ENCODE measurements at places on chromosomes 16 and 17.
A peak's percentile ranks its signal among the peaks of the same experiment; 100 is the strongest.

DNA sequence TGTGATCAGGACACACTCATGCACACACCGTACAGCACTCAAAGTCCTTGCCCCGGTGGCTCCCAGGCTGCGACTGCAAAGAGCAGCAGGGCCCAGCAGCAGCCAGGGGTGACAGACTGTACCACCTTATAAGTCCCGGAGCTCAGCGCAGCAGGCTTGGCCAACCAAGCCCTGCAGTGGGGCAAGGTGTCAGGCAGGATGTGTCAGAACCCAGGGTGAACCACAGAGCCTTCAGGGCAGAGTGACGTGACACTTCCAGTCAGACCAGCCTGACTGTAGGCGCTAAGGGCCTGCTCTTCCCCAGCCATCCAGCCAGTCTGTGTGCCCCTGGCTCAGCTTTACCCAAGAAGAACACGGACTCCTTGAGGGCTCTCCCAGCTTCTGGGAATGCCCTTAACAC, 204.1 kb downstream of the COPRS start:
- DNase-seq, result no peak

DNA sequence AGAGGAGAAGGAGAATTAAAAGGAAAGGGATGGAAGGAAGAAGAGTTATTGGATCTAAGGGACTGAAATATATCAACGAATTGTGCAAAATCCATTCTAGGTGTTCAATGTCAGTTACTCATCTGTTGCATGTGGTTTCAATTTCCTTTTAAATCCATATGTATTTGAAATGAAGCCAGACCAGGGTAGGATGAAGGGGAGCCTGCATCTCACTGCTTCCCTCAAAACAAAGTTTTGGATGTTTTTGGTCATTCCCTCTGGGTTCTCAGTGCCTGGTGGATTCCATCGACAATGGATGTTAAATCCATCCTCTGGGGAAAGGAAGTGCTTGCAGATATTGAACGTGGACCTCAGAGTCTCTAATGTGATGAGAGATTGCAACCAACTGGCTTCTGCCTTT, 103.5 kb upstream of the XYLT1 start:
- DNase-seq, result no peak

DNA sequence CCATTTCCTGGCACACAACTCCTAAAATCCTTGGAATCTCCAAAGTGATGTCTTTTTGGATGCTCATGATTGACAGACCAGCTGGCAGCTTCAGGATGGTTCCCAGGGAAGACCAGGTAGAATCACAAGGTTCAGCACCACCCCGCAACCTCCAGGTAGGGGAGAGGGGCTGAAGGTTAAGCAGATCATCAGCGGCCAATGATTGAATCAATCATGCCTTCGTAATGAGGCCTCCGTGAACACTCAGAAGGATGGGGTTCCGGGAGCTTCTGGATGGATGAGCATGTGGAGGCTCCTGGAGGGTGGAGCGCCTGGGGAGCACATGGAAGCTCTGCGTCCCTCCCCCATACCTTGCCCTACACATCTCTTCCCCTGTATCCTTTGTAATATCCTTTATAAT, 185.9 kb downstream of the SEC14L1 start:
- no peak for DNase-seq

DNA sequence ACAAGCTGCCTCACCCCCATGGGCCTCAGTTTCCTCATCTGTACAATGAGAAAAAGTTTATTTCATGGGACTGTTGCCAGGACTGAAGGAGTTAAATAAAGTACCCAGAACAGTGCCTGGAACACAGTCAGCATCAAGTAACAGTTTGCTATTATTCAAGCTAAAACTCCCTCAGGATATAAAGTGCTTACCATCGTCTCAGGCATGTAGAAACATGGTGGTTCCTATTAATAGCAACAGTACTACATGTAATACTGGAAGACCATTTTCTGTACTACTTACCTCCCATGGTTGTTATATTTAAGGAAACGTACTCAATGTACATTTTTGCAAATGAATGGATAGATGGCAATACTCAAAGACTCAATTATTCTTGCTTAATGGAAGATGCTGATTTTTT, 93.4 kb downstream of the NCOR1 start:
- DNase-seq, result no peak

DNA sequence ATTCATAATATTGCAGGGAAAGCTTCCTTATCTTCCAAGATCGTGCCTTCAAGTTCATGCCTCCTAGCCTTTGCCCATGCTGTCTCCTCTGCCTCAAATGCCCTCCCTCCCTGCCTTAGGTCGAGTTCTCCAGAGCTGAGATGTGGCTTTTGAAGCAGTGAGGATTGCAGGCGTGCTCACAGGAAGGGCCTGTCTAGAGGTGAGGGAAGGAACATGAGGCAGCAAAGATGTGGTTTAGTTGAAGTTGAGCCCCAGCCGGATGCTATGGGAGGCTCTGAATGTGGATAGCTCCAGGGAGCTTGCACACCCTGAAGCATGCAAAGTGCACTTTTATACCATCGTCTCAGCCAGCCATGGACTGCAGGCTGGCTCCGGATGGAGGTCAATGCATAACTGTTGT, 754.6 kb upstream of the EEF2KMT start:
- DNase-seq, result no peak

DNA sequence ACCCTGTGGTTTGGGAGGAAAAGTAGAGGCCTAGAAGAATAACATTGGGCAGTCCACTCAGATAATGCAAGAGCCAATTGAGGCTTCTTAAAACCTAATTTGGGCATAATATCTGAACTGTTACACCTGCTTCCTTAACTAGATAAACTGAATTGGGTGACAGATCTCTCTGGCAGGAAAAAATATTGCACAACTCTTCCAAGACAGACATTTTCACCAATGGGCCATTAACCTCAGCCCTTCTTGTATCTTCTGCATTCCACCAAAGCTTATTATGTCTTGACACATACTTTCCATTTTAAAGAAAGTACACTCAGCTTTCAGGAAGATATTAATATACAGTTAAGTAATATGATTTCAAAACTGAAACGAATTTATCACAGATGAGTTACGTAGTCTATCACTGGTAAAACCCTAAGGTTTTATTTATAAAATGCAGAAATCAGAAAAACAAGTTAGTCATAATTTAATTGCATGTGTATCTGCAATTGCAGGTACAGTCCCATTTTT, 79.9 kb upstream of the MON1B start:
- DNase-seq, result no peak

GRCh38 chr16:69471121-69471520, 46.7 kb downstream of the CYB5B start:
- DNase-seq, result no peak

- peak; percentile 73 for DNase-seq
Measured at GRCh38 chr16:2715519-2715918, 4.5 kb downstream of the PRSS27 start.

DNA sequence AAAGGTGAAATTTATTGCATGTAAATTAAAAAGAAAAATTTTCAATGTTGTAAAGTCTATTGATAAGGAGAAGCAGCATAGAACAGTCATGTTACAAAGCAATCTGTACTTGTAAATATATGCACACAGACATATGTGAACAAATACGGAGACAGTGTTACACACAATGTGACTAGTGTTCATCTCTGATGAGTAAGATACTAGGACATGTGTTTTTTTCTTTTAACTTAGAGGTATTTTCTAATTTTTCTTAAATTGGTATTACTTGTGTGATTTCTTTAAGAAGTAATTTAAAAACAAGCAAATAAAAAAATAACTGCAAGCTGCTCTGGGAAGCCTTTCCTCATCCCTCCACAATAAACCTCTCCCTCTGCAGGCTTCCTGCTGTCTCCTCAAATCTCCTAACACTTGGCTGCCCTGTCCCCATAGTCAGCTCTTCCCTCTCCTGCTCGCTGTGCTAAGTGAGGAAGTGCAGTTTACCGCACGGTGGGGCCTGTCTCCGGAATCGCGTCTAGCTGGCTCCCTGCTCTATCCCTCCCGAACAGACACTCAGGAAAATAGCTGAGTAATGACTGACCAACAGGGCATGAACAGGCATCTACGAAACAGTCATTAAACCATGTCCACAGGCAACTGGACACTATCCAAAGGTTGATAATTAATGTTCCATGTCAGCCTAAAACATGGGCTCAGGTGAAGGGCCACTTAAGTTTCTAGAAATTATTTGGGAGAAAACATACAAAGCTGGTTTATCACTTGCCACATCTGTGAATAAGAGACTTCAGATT, 35.9 kb downstream of the CMTM4 start:
- DNase-seq, result no peak

DNA sequence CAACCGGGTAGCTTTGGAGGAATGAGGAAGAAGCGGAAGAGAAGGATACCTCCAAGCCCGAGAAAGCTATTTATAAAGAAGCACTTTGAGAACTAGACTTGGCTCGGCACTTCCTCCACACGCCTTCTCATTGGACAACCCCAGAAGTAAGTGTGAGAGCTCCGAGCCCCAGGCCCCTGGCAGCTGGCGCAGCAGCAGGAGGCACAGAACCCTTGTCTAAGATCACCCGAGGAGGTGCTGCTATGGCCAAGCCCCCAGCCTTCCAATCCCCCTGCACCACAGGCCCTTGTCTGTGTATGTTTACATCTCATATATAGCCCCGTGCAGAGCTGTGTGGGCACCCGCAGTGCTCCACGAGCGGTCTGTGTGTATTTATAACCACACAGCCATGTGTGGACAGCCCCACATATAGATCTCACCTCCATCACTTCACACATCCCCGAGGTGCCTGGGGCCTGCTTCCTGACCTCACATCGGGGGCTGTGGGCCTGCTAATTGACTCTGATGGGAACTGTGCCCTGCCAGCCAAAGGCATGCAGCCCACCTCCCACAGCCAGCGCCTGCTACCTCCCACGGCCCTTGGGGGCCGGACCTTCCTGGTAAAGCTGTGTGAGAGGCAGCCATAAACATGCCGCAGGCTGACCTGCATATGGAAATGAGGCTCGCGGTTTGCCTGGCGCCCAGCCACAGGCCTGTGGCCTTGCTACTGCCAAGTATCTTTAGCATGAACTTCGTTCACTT, 96.1 kb downstream of the C17orf67 start:
- DNase-seq, result no peak

DNA sequence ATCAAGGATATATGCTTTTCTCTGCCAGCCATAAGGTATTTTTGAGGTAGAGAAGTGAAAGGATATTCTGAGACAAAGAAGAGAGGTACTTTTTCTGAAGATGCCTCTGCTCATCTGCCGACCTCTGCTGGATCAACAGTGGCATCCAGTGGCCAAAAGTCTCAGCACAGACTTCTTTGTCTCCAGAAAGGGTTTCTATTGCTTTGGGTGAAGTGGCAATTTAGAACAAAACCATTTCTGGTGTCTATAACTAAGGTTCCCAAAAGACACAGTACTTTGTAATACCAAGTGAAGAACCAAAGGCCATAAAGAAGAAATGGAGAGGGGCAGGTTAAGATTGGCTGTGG, 155.2 kb upstream of the C17orf78 start:
- no peak for DNase-seq

DNA sequence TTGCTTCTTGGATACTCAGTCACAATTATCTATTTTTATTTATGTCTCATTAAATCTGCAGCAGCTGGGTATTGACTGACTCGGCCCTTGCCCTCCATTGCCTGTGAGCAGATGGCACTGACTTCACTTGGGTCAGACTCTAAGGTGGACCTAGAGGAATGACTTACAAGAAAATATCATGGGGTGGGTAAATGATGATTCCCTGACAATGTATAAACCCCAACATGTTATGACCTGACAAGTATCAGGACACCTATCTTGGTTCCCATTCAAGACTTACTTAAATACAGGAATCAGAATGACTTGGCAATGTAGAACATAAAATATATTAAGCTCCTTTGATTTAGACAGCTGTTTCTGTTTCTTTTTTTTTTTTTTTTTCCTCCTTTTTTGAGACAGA, 953.5 kb downstream of the CDH11 start:
- no peak for DNase-seq

GRCh38 chr16:28009586-28010373, 53.7 kb downstream of the GSG1L start:
- DNase-seq, result no peak

GRCh38 chr17:40460968-40461731, 17.9 kb downstream of the IGFBP4 start:
- no peak for DNase-seq

DNA sequence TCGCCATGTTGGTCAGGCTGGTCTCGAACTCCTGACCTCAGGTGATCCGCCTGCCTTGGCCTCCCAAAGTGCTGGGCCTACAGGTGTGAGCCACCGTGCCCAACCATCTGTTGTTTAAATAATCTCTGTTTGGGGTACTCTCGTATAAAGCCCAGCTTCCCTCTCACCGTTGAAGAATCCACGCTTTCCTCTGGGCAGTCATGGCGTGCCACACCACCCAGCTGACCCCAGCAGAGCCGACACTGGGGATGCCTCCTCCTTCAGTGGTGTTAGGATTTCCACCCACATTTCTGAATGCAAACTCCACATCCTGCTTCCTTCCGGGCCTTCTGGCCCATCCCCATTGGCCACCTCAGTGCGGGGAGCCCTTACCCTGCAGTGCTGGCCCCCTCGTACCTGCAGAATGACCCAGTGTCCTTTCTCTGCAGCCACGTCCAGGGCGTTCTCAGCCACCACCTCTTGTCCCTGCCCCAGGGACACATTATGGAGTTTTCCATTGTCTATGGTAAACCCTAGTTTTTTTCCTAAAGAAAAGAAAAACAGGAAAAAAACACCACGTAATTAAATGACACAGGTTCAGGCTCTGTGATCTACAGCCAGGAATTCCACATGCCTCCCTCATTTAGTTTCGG, 60.4 kb downstream of the PGS1 start:
- no peak for DNase-seq

All from naive thymus-derived CD4-positive, alpha-beta T cell (primary cell).